Neuronal stem cell (in vitro differentiated cells): ENCODE measurements at places on chromosomes 3 and 15.

GRCh38 chr3:53806182-53807116 is 39.8 kb downstream of the CHDH start:
- DNase-seq = no peak

DNA sequence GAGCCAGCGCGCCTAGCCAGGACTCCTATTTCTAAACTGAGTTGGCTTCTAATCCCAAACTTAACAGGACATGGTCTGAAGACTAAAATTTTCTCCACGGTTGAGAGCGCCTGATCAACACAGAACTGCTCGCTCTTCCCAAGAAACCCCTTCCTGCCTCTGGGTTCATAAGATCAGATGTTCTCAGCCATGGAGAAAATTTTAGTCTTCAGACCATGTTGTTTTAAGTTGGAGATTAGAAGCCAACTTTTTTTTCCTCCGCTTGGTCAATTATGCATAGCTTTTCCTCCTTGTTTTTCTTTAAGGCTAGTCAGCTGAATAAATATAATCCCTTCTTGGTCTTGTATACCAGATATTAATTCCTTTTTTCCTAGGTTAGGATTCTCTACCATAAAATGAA is 356.6 kb upstream of the ADAMTS9 start:
- no peak for DNase-seq

DNA sequence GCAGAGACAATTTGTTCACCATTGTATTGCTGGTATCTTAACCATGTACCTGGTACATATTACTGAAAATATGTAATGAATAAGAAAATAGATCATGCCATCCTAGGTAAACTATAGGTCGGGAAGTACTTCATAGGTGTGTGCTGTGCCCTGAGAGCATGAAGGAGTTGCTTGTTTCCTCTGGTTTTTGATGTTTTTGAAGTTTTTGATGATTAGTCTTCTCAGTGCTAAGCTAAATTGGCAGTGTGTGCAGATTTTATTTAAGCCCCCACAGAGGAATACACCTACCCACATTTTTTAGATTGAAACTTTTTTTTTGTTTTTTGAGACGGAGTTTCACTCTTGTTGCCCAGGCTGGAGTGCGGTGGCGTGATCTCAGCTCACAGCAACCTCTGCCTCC is 16.6 kb downstream of the HMG20A start:
- DNase-seq = no peak

DNA sequence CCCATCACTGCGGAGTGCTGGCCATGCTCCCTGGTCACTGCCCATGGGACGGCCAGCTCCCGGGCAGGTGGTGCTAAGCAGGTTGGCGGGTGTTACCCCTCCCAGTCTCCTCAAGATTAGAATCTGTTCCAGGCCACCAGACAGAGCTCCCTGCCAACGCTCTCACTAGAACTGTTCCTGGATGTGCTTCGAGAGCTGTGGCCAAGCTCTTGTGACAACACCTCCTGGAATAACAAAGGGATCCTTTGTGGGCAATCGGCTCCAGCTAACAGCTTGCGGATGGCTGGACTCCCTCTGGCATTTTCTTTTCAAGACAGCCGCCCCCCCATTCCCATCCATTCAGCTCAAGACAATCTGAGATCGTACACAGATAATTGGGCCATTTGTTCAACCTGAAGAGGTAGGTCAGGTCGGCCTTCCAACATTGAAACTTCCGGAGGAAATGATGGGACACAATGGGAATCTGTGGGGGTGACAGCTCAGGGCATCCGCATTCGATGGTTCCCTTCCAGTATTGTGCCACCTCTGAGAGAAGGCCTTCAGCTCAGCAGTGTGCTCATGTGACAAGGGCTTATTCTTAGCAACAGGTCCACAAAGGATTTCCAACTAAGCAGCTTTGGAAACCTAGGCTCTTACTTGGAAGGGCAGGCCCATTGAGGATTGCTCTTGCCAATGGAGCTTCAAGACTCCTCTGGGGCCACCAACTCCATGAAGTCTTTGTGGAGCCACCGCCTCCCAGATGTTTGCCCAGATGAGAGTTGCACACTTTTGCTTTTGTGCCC is 11.6 kb upstream of the EPHB3 start:
- no peak for DNase-seq

- no peak for DNase-seq
These were observed 45.7 kb downstream of the GSK3B start for GRCh38 chr3:120048355-120049041.

DNA sequence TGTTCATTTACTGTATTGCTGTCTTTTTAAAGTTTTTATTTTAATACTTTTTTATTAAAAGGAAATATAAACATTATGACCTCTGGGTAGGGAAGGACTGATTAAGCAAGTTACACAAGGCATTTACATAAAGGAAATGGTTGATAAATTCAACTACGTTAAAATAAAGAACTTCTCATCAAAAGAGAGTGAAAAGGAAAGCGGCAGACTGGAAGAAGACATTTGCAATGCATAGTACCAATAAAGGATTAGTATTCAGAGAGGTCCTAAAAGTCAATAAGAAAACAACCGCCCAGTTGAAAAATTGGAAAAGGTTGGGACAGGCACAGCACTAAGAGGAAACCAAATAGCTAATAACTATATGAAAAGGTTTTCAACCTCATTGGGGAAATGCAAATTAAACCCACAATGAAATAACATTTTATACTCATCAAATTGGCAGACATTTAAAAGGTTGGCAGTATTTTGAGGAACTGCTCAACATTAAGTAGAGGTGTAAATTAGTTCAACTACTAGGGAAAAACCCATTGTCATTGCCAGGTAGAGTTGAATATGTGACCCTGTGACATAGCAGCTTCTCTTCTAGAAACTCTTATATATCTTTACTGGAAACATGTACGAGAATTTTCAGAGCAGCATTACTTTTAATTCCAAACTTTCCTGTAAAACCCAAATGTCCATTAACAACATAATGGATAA is 9.5 kb downstream of the PDE8A start:
- no peak for DNase-seq

- DNase-seq = no peak
These were observed 10.7 kb downstream of the RBM15B start for GRCh38 chr3:51401735-51402134.

DNA sequence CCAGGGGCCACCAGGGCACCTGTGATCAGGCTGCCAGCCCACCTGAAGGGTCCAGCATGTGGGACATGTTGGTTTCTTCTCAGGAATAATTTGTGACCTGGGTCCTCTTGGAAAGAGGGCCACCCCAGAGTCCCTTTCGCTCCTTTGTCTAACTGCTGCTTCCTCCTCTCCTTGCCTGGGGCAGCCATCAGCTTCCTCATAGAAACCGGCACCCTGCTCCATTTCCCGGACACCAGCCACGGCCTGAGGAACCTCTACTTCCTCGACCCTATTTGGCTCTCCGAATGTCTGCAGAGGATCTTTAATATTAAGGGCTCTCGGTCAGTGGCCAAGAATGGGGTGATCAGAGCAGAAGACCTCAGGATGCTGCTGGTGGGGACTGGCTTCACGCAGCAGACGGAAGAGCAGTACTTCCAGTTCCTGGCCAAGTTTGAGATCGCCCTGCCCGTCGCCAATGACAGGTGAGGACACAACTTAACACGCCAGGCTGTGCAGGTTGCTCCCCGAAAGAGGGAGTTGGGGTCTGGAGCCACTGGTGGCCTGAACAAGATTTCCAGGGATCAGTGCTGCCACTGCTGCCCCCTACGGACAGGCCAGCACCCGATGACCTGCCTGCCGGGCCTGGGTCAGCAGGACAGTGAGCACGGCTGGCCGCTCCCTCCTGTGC is 109.7 kb downstream of the LRRK1 start:
- no peak for DNase-seq

DNA sequence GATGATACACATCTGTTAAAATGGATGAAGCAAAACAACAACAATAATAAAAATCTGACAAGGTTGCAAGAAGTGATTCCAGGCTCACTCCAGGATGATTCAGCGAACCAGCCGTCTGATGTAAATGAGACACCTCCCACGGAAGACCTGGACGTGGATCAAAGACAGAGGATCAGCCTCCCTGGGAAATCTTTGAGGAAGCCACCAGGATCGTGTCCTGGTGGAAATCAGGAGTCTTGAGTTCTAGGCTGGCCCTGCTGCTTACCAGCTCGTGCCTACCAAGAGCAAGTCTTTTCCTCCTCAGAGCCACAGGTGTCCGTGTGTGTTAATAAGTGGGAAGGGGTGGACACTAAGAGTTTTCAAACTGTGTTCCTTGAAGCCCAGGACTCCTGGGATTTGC is 15.3 kb upstream of the ADCY5 start:
- no peak for DNase-seq

DNA sequence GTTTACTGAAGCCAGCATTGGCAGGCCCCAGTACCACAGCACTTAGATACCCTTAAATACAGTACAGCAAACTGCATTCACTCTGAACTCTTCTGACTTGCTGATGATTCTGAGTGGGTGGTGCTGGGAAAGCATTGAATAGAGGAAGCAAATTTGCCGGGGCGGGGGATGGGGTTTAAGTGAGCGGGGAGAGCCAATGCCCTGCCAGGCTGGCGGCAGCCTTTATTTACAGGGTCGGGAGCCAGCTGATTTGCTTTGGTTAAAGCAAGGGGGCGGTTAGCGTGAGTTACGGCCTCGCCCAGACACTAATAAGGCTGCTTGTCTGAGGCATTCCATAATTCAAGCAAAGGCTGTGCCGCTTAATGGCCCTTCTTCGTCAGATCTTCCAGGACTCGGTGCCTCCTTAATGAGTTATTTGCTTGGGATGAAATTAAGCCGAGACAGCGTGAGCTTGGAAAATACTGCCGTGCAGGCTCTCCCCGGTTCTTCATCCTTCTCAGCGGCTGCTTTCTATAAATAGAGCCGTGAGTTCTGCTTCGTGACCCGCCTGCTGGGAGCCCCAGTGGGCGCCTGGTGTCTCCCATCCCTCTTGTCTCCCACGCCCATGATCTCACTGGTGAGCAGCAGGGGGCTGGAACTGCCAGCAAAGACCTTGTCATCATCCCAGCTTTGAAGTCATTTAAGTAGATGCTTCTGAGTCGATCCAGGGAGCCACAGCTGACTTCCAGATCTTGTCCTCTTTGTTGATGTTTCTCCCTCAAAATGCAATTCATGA is 25.8 kb downstream of the SPSB4 start:
- DNase-seq = no peak

- DNase-seq = no peak
These were observed 72.0 kb downstream of the CCNL1 start for GRCh38 chr3:157087780-157088600.

GRCh38 chr3:178512647-178513046 is 23.6 kb upstream of the KCNMB2 start:
- no peak for DNase-seq

DNA sequence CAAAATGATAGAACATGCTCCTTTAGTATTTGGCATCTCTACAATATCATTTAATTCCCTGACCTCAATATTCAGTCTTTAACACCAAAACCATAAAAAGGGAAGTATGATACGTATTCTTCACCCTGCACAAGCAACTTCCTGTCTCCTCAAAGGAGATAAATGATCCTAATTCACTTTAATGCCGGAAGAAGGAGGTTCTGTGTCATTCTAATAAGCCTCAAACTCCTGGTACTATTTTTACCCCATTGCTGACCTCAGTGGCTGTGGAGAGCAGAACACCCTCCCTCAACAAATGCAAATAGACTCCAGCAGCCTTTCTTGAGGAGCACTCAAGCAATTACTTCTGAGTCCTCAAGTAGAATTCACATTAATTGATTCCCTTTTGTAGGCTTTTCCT is 173.3 kb downstream of the TMEM108 start:
- no peak for DNase-seq

- no peak for DNase-seq
These were observed 4.5 kb downstream of the CORO2B start for GRCh38 chr15:68583321-68583720.
